ENCODE measurements at places on chromosomes 2 and 18.

DNA sequence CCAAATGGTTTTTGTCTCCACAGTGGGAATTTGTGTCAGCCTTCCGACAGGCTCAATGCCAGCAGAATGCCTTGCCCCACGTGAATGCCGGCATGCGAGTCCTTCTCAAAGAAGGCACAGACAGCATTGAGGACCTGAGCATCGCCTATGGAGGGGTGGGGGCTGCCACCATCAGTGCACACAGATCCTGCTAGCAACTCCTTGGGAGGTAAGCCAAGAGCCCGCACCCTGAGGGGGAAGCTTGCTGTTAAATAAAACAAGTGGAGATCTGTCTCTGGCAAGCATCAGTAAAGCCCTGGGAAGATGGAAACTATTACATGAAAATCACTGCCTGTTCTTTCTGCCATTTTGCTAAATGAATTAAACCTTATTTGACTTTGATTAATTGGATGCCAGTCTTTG lies 67.5 kb upstream of the BZW1 start:
- DNase-seq, result no peak

- peak; percentile 60 for DNase-seq
Measured at GRCh38 chr2:213246497-213247281, 37.6 kb upstream of the SPAG16 start.

DNA sequence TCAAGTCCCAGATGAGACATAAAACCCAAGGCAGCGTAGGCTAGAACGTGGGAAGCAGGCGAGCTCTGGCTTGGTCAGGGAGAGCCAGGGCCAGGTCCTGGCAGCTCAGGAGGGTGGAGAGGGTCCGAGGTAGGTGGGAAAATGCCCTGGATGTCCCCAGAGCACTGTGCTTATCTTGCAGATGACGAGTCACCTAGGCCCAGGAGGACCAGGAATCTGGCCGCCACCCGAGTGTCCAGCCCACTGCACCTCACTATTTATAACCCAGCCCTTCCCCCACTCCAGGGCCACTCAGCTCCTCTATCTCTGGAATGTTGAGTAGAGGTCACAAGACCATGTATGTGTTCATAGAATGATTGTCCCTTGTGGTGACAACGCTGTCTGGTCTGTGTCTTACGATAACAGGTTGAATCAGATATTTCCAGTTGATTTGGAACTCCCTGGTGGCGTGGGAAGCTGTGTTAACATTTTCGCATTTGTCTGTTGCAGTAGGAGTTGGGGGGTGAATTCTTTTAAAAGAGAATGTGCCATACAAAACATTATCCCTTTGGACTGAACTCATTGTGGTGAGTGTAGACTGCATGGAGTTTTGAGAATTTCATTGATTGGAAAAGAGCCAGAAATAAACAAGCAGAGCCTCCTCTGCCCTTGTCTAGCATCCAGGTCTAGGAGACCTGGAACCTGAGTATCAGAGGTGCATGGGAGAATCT lies 47.5 kb downstream of the EMILIN2 start:
- no peak for DNase-seq

- peak; percentile 92 for DNase-seq
Measured at GRCh38 chr18:43863180-43863579, 585.9 kb upstream of the SYT4 start.

GRCh38 chr2:214203744-214204289 lies 207.0 kb upstream of the VWC2L start:
- no peak for DNase-seq

GRCh38 chr2:236867441-236868260 lies 218.0 kb upstream of the COPS8 start:
- DNase-seq, result no peak

GRCh38 chr2:176167398-176167797 lies 10.3 kb downstream of the HOXD3 start:
- no peak for DNase-seq

- DNase-seq, result no peak
Measured at GRCh38 chr18:11271954-11272353, 122.6 kb upstream of the PIEZO2 start.

- DNase-seq, result no peak
Measured at GRCh38 chr2:8424997-8425900, 256.6 kb upstream of the ID2 start.

DNA sequence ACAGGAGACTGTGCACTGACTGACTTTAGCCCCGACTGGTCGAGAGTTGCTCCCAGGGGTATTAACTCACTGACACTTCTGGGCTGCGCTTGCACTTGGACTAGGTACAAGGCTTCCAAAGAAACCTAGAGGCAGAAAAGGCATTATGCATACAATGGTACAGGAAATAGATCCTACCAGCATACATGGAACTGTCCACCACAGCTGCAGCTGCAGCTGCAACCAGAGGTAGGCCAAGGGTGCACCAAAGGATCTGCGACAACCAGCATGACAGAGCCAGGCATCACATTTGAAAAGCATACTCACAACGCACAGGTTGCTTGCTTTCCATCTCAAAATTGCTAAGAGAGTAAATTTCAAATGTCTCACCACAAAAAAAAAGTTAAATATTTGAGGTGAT lies 22.6 kb upstream of the PGAP1 start:
- DNase-seq, result no peak

DNA sequence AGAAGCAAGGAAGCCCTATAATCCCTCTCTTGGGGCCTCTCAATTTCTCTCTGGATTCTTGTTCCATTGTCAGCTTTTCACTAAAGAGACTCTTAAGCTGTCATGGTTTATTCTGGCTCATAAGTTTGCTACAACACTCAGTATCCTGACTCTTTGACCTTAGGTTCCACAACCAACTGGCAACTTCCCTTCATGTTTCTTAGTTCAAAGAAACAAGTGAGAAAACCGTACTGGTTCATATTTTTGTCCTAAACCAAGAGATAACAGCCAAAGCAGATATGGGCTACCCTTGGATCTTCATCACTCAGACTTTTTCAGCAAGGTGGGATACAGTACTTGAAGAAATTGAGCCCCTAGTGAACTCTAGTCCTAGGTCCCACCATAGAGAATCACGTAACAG lies 109.9 kb upstream of the CRIM1 start:
- no peak for DNase-seq

DNA sequence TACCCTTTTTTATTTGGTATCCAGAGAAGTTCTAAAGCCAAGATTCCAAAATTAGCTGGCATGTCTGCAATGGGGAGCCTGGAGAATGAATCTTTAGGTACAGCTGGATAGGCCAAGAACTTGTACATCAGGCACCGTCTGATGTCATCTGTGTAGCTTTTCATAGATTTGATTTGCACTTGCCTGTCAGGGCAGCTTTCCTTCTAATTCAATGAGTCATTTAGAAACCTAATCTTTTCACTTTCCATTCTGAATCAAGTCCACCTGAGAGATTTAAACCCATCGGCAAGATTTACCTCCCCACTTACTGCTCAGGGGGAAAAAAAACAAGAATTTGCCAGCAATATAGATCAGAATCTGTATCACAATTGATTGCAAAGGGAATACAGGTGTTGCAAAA lies 60.9 kb upstream of the ACAA2 start:
- no peak for DNase-seq

GRCh38 chr2:6358985-6359384 lies 506.7 kb downstream of the CMPK2 start:
- no peak for DNase-seq

DNA sequence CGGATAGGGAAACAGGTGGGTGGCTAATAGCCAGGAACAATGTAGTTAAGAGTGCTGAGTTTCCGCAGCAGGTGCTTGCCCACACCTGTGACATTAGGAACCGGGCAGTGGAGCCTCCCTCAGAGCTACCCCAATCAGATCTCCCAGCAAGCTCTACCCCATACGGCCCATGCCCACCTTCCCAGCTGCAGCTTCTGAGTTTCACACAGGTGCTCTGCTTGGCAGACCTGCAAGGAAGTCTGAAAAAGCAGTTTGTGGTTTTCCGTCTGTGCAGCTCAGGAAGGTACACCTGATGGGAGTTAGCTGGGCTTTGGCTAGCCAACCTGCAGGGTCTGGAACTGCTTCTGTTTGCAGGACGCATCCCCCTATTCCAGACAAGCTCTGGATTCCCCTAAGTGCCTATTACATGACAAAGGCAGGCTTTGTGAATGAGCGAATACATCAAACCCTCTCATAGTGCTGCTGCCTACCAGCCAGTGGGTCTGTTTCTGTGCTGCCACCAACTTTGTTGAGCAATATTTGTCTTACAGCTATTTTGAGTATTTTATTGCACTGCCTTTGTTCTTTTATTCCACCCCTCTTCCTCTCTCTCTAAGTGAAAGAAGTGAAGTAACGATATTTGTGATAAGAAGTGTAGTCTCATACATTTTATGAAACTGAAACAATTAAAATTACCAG lies 24.7 kb upstream of the CEP68 start:
- no peak for DNase-seq
